Panc1 (cell line): ENCODE measurements at places on chromosomes 4 and X.

GRCh38 chr4:127403471-127404084 is 229.2 kb upstream of the INTU start:
- no peak for DNase-seq
- no peaks in the 10 kb centered on the region for H3K4me1 ChIP-seq
- no peak overlapping the region for H3K4me3 ChIP-seq
- no peaks in the 10 kb centered on the region for H3K27me3 ChIP-seq

- H3K4me3 ChIP-seq = no peak overlapping the region
- H3K27me3 ChIP-seq = no peaks in the 10 kb centered on the region
- no peaks in the 10 kb centered on the region for H3K4me1 ChIP-seq
- H3K36me3 ChIP-seq = no peaks in the 10 kb centered on the region
Observed at GRCh38 chr4:176340871-176341685, 21.3 kb downstream of the SPCS3 start.

DNA sequence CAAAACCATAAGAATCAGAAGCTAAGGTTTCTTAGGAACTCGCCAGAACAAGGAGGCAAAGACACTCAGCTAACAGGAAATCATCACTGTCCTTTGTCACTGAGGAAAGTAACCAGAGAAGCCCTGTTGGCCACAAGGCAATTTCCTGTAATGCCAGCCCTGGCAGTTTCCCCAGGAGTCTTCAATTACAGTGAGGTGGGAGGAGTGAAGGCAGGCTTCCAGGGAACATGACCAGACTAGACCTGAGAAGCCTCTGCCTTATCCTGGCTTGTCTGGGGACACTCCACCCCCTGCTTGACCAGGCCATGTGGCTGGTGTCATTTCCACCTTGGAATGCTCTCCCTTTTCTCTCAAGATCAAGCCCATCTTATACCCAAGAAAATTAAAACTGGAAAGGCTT is 125.3 kb downstream of the COL4A6 start:
- no peaks in the 10 kb centered on the region for H3K36me3 ChIP-seq

DNA sequence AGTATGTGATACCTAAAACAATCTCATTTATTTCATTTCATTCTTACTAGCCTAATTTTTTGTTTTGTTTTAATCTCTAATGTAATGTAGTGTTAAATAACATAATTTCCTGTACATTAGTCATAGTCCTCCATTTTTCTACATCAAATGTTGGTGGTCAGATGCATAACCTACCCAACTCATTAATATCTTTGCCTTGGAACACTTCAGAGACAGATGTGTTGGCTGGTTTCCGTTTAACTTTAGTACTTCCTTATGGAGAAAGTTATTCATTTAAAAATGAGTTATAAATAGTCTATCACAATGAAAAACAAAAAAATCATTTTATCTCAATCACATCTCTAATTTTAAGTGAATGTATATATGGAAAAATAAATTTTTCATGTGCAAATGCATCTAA is 190.2 kb downstream of the ANTXR2 start:
- no peak for DNase-seq
- H3K36me3 ChIP-seq = no peaks in the 10 kb centered on the region
- H3K27me3 ChIP-seq = no peaks in the 10 kb centered on the region
- no peak overlapping the region for H3K4me3 ChIP-seq
- H3K27ac ChIP-seq = no peak overlapping the region
- no peaks in the 10 kb centered on the region for H3K4me1 ChIP-seq

DNA sequence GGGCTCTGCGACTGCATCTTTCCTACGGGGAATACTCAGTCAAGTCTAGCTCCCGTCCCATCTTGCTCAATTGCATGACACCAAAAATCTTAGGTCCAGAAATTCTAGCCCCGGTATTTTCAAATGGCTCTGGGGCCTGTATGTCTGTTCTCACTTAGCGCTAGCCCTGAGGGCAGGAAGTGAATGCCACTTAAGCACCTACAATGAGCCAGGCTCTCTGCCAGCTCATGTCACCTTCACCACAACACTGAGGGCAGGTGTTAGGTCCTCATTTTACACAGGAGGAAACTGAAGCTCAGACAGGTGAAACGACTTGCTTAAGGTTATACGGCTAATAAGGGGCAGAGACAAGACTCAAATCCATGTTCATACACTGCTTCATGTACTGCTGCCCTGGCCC is 282.8 kb downstream of the PPP1R2C start:
- H3K27ac ChIP-seq = no peak overlapping the region
- H3K4me3 ChIP-seq = no peak overlapping the region
- no peaks in the 10 kb centered on the region for H3K36me3 ChIP-seq
- no peak for DNase-seq

DNA sequence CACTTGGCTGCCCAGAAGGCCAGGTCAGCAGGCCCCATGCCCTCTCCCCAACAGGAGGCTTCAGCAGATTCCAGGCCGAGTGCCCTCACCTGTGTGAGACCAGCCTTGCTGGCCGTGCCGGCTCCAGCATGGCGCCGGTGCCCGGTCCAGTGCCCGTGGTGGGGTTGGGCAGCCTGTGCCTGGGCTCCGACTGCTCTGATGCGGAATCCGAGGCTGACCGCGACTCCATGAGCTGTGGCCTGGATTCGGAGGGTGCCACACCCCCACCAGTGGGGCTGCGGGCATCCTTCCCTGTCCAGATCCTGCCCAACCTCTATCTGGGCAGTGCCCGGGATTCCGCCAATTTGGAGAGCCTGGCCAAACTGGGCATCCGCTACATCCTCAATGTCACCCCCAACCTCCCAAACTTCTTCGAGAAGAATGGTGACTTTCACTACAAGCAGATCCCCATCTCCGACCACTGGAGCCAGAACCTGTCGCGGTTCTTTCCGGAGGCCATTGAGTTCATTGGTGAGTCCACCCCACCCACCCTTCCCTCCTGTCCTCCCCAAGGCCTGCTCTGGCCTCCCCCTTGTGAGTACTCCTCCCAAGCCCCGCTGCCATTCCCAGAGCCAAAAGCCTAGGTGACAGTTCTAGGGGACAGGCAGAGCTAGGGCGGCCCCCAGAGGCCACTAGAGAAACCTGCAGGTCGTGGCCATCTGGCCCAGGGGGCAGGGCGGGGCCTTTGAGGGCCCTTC is 2.3 kb downstream of the DUSP9 start:
- no peak overlapping the region for H3K27ac ChIP-seq
- H3K36me3 ChIP-seq = no peaks in the 10 kb centered on the region
- H3K27me3 ChIP-seq = no peaks in the 10 kb centered on the region; the same call in 1 of the 2 replicates
- no peak for DNase-seq

- no peaks in the 10 kb centered on the region for H3K27me3 ChIP-seq
- no peaks in the 10 kb centered on the region for H3K4me1 ChIP-seq
- H3K27ac ChIP-seq = no peak overlapping the region
- H3K4me3 ChIP-seq = no peak overlapping the region
- H3K36me3 ChIP-seq = no peaks in the 10 kb centered on the region
Observed at GRCh38 chr4:72283357-72283756, 251.6 kb downstream of the NPFFR2 start.

DNA sequence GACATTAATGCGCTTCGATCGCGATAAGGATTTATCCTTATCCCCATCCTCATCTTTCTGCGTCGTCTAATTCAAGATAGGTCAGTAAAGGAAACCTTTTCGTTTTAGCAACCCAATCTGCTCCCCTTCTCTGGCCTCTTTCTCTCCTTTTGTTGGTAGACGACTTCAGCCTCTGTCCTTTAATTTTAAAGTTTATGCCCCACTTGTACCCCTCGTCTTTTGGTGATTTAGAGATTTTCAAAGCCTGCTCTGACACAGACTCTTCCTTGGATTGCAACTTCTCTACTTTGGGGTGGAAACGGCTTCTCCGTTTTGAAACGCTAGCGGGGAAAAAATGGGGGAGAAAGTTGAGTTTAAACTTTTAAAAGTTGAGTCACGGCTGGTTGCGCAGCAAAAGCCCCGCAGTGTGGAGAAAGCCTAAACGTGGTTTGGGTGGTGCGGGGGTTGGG is 528 bp upstream of the FGF2 start:
- peak overlapping the region; percentile 81 for H3K27ac ChIP-seq
- peaks cover 11% of the 10 kb centered on the region for H3K4me1 ChIP-seq
- peak overlapping the region; percentile 73 for H3K4me3 ChIP-seq

DNA sequence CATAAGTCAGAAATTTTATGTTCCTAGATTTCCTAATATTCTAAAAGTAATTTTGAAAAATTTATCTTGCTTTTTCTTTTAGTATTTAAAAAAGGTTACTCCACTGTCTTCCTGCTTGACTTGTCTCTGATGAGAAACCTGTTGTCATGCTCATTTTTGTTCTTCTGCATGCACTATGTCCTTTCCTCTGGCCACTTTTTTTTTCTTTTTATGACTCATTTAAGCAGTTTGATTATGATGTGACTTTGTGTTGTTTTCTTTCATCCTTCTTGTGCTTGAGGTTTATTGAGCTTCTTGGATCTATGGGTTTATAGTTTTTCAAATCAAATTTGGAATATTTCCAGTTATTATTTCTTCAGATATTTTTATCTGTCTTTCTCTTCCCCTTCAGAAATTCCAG is 12.0 kb upstream of the UFSP2 start:
- H3K36me3 ChIP-seq = no peaks in the 10 kb centered on the region
- no peaks in the 10 kb centered on the region for H3K27me3 ChIP-seq
- H3K4me3 ChIP-seq = no peak overlapping the region
- DNase-seq = no peak

DNA sequence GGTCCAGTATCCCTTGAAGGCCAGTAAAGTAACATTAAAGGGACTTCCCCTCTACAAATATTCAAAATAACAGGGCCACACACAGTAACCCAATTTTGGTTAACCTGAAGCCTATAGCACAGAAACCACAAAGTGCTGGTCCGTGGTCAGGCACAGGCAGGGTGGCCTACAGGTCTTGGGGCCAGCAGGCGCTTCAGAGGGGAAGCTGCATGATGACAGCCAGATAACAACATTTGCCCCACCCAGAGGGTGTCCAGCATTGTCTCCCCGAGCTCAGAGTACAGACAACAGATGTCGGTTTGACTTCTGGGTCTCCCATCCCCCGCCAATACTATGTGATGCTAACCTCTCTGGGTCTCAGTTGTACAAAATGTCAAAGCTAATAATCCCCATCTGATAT is 51.1 kb downstream of the SH3KBP1 start:
- H3K36me3 ChIP-seq = no peaks in the 10 kb centered on the region
- no peaks in the 10 kb centered on the region for H3K27me3 ChIP-seq
- H3K4me3 ChIP-seq = no peak overlapping the region
- no peak for DNase-seq

- no peak for DNase-seq
- no peaks in the 10 kb centered on the region for H3K27me3 ChIP-seq
- no peak overlapping the region for H3K27ac ChIP-seq
- H3K36me3 ChIP-seq = no peaks in the 10 kb centered on the region
Observed at GRCh38 chr4:168507178-168507815, 10.4 kb downstream of the PALLD start.

DNA sequence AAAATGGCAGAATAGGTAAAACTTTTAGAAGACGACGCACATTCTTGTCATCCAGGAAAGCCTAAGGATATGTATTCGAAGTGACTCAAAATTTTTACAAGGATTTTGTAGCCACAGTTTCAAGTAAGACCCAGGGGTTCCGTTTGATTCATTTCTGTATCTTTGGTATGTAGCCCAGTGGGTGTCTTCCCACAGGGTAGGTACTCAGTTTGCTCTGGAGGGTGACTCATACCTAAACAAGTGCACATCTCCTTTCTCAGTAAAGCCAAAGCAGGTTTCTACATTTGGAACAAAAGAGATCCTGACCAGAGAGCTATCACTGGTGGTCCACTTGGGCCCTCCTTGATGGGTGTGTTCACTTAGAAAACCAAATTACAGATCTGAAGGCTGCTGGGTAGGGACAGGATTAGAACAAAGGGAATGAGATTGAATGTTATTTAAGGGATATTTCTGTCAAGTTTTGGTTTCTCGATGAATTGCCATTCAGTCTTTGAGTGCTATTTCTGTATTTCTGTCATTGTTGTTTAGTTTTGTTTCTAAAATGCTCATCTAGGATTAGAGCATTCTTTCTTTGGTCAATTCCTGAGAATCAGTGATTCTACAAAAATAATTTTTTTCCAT is 56.1 kb downstream of the PLS3 start:
- H3K27me3 ChIP-seq = no peaks in the 10 kb centered on the region
- DNase-seq = peak; percentile 71
- H3K4me1 ChIP-seq = peaks cover 30% of the 10 kb centered on the region
- H3K4me3 ChIP-seq = no peak overlapping the region
- peak overlapping the region; percentile 58 for H3K27ac ChIP-seq

DNA sequence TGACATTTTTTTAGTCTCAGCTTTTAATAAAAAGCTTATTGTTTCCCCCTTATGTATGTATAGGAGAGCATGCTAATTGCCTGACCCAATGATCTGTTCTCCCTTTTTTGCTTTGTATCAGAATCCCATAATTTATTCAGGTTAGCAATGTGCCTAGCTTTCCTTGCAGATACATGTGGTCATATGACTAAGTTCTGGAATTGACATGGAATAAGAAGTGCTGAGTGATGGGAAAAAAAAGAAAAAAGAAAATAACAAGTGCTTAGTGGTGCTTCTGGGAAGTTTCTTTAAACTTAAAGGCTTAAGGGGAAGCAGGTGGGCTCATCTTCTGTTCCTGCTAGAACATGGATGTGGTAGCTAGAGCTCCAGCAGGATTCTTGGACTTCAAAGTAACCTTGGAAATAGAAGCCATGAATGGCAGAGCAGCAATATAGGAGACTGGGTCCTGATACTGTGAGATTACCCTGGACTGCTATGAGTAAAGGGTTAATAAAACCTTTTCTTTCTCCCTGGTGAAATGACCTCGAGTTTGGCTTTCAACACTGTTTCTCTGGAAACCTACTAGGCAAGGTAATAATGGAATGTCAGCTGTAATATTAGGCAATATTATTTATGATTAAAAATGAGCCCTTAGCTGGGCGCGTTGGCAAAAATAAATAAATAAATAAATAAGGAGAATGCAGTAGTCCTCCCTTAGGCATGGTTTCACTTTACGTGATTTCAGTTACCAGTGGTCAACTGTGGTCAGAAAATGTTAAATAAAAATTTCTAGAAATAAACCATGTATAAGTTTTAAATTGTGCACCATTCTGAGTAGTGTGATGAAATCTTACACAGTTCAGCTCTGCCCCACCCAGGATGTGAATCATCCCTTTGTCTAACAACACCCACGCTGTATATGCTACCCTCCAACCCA is 16.7 kb upstream of the RBM41 start:
- peak; percentile 24 for DNase-seq
- H3K27ac ChIP-seq = no peak overlapping the region

- H3K27ac ChIP-seq = no peak overlapping the region
- no peak for DNase-seq
- H3K4me3 ChIP-seq = no peak overlapping the region
- H3K4me1 ChIP-seq = no peaks in the 10 kb centered on the region
Observed at GRCh38 chr4:153997516-153997915, 208.6 kb upstream of the SFRP2 start.

GRCh38 chr4:106160560-106160959 is 155.4 kb downstream of the TBCK start:
- H3K27ac ChIP-seq = no peak overlapping the region
- no peaks in the 10 kb centered on the region for H3K27me3 ChIP-seq
- H3K4me3 ChIP-seq = no peak overlapping the region
- no peaks in the 10 kb centered on the region for H3K36me3 ChIP-seq
- DNase-seq = no peak
